ENCODE measurements at places on chromosomes 1 and 21.
A peak's percentile ranks its signal among the peaks of the same experiment; 100 is the strongest.

DNA sequence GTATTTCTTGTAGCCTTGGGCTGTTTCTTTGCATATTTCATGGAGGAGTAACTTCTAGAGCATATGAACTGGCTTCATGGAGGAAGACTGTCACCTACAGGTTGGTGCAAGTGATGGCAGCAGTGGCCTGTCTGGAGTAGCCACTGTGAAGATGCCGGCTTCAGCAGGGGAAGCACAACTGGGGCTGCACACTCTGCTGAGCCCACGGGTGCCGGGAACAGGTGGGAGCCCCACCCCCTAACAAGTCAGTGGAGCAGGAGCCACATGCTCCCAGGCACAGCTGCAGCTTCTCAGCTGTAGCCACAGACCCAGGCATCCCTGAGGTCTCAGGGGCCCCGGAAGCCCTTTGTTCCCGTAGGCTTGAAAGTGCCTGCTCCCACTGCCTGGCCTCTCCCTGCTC, 43.2 kb upstream of the C1orf185 start:
- no peak for DNase-seq

DNA sequence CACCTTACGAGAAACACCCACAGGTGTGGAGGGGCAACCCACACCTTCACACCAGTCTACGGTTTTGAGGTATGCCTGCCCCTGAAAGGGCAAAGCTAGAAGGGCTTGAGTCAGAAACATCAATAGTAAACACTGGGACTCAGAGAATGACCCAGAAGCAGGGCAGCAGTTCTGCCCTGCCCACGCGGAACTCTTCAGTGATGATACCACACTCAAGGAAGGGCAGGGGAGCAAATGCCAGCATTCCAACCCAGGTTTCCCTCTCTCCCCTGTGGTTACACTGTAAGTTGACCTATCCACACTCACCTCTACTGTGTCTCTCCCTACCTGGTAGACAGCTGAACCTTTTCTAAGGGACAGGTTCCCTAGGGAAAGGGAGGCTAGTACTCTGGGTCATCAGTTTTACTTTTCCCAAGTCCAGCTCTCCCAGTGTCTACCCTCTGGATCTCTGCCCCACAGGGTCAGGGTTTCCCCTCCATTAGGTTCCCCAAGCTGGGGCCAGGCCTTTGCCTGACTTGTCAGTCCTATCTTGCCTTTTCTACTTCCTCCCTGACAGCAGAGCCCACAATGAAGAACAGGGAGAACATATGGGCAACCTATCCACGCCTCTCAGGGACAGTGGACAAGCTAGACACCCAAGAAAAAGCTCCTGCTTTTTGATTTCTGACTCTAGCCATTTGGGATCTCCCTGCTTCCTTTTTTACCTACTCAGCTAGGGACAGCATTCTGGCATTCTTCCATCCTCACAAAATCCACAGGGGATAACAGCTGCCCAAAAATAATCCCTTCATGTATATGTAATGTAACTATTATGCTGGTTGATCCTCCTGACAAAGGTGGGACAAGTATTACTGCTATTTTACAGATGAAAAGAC, 3.0 kb downstream of the F11R start:
- no peak for DNase-seq

DNA sequence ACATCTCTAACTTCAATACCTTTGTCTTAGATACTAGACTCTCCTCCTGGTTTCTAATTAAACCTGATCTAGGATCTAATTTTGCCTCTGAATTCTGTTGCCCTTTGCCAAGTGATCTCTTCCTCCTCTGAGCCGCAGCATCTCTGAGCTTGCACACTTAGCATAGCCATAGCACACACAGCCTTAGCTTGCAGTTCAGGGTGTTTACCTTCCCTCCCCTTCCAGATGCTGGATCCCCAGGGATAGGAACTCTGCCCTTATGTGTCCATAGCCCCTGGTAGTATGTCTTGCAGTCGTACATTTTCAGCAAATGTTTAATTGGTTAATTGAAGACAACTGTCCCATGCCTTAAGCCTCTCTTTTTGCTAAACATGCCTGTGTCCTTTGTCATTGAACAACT, 30.3 kb downstream of the SELL start:
- DNase-seq = no peak

GRCh38 chr21:41759214-41759840, 7.5 kb downstream of the RIPK4 start:
- DNase-seq = no peak

- no peak for DNase-seq
Measured at GRCh38 chr1:205923651-205924459, 19.4 kb downstream of the SLC26A9 start.

DNA sequence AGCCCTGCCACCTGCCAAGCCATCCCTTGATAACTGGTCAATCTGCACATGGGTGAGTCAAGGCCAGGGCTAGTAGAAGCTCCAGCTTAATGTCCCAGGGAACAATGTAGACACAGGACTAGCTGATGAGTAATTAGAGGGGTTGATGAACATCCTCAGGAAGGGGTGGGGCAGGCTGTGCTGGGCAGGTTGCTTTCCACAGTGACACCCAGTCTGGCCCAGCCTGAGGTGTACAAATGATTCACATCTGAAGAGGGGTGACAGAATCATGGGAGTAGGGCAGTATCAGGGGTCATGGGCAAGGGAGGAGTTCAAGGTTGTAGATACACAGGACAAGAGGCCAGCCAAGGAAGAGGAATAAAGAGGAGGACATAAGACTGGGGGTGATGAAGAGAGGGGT, 4.3 kb downstream of the LPAR3 start:
- DNase-seq = no peak

- no peak for DNase-seq
Measured at GRCh38 chr21:16424331-16424751, 694.6 kb downstream of the USP25 start.

GRCh38 chr1:3461238-3461933, 6.9 kb downstream of the ARHGEF16 start:
- no peak for DNase-seq

DNA sequence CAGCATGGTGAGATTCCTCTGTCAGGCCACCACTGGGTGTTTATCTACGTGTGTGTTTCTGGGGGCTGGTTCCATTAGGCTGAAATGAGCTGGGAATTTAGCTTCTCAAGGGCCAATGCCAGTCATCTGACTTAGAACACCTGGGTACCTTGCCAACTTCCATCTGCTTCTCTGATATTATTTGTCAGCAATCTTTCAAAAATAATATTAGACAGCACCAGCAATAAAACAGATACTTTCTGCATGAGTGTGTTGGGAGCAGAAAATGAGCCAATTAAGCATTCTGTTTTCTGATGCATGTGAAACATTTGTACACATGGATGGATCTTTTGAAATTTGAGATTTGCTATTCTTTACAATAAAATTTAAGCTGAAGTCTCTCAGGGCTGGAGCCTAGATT, 124.1 kb downstream of the RYR2 start:
- no peak for DNase-seq

DNA sequence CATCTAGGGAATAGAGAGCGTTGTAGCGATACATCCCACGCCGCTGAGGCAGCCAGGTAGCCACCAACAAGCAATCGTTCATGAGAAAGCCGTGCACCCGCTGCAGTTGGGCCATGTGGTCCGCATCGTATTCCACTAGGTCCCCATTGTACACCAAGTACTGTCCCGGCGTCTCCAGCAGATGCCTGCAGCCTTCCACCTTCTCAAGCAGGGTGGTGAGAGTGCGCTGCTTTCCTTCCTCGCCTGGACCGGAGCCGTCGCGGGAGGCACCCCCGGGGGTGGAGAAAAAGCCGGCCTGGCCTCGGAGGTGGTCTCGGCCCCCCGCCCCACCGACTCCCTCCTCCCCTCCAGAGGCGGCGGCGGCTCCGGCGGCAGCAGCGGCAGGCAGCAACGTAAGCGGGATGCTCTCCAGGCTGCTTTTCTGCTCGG, 595 bp downstream of the EXOC8 start:
- no peak for DNase-seq

GRCh38 chr1:234980645-234981396, 147.8 kb downstream of the TOMM20 start:
- peak; percentile 77 for DNase-seq

- no peak for DNase-seq
Measured at GRCh38 chr1:15219280-15220023, 27.6 kb upstream of the FHAD1 start.

GRCh38 chr1:11955221-11955620, 20.7 kb downstream of the PLOD1 start:
- no peak for DNase-seq

DNA sequence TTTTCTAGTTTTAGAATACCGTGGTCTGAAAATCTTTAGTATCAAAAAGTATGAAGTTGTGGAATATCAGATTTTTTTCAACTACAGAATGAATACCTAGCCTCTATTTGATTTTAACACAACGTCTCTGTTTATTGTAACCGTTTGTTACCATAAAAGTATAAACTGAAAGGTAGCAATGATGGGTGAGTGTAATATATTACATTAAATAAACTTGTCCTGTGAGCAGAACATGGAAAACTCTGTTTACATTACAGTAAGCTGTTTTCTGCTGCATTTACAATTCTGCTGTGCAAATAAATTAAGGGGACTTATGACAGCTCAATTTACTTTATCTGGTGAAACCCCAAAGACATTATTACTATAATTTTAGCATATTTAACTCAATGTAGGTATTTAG, 62.5 kb downstream of the CHRM3 start:
- no peak for DNase-seq

GRCh38 chr1:177302357-177303044, 131.7 kb downstream of the BRINP2 start:
- no peak for DNase-seq

- DNase-seq = peak; percentile 67
Measured at GRCh38 chr1:108747171-108747850, 837 bp downstream of the STXBP3 start.

DNA sequence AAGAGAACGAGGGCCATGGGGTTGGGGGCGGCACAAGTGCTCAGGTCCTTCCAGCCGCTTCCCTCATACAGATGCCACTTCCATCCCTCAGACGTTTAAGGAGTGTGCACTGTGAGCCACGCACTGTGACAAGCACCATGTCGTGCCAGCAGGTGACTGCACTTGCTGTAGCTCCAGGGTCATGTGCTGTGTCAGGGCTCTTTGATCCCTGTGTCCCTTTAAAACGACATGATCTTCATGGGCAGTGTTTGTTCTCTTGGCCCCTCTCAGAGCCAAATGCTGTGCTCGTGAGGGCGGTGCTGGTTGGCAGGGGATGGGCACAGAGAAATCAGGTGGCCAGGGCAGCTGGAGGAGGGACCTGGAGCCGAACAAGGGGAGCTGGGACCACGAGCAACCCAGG, 19.9 kb downstream of the IL10RB start:
- no peak for DNase-seq

DNA sequence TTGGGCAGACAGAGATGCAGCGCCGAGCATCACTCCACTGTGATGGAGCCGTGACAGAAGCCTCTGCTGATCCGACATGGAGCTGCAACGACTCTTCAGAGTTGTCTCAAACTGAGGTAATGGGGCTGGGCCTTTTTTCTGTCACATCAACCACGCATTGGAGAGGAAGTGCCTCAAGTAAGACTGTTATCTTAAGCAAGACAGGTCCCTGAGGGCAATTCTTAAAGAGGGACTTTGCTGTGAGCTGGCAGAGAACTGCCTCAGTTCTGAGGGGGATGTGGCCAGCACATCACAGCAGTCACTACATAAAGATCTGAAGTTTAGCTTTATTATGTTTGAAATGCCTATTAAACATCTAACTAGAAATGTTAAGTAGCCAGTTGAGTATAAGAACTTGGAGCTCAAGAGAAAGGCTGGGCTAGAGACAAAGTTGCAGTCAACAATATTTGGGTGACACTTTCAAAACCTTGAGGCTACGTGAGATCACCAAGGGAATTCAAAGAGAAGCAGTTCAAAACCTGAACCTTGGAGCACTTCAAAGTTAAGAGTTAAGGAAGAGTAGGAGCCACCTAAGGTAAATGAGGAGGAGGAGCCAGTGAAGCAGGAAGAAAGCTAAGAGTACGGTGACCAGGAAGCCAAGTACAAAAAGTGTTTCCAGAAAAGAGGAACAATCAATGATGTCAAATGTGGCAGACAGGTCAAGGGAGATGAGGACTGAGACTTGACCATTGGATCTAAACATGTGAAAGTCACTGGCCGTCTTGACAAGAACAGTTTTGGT, 54.2 kb upstream of the BCL9 start:
- DNase-seq = no peak

All from HTR-8/SVneo (cell line).